ENCODE measurements at places on chromosomes 4 and X. TPM values are rescaled to one million over a fixed set of nuclear protein-coding genes. Genes with fewer than 3 reads are reported as not detected.

DNA sequence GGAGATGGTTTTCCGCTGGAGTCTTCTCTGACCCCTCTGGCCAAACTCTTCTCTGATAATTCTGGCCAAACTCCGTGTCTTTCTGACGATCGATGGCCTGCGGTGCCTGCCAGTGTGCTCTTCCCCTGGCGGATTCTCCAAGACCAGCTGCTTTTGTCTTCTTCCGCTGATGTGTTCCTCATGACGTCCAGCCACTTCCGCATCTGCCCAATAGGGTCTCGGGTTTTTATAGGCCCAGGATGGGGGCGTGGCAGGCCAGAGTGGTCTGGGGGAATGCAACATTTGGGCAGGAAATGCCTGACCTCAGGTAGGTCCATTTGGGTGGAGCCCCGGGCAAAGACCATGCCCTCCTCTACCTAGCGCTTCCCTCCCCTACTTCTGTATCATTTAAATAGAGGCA is 1542.1 kb downstream of the STIM2 start:
- no peaks in the 10 kb centered on the region for H3K36me3 ChIP-seq
- no peak for DNase-seq
- H3K27me3 ChIP-seq, result no peaks in the 10 kb centered on the region
- H3K27ac ChIP-seq, result no peak overlapping the region
- H3K4me3 ChIP-seq, result no peak overlapping the region

DNA sequence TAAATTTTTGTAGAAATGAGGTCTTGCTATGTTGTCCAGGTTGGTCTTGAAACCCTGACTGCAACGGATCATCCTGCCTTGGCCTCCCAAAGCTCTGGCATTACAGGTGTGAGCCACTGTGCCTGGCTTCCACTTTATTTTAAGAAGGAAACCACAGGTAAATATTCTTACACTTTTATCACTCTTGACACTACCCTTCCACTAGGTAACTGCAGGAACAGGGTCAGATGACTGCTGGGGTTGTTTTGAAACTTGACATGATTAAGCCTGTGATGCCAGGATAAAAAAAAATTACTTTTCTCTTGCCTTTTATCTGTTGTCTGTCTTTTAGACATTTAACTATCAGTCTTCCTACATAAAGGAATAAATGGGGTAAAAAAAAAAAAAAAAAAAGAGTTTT is 43.5 kb downstream of the COQ2 start:
- peaks cover 15% of the 10 kb centered on the region for H3K27me3 ChIP-seq
- H3K4me3 ChIP-seq, result no peak overlapping the region
- DNase-seq, result no peak
- no peak overlapping the region for H3K27ac ChIP-seq
- no peaks in the 10 kb centered on the region for H3K36me3 ChIP-seq
- H3K4me1 ChIP-seq, result peaks cover 8% of the 10 kb centered on the region

DNA sequence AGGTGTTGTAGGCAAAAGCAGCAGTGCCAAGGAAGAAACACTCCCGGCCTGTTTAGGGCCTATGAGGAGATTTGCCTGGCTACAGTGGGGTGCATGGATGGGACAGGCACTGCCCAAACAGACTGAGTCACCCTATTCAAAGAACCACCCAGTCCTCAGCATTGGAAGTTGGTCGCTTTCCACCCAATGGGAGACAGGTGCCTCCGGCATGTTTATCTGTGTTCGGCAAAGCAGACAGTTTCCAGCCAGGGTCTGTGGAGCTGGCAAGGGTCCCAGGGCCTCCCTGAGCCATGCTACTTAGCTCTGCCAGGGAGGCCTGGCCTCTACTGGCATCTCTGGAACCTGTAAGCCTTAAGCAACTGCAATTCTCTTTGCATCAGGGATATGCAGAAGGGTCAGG is 165.1 kb upstream of the ATP6AP2 start:
- H3K27me3 ChIP-seq, result no peaks in the 10 kb centered on the region
- no peak for DNase-seq
- peaks cover 6% of the 10 kb centered on the region for H3K4me1 ChIP-seq
- no peak overlapping the region for H3K27ac ChIP-seq

- no peak for DNase-seq
- no peaks in the 10 kb centered on the region for H3K36me3 ChIP-seq
- no peak overlapping the region for H3K27ac ChIP-seq
- H3K4me1 ChIP-seq, result no peaks in the 10 kb centered on the region
- H3K27me3 ChIP-seq, result no peaks in the 10 kb centered on the region
These were observed 39.8 kb downstream of the GRIA3 start for GRCh38 chrX:123223859-123224258.

GRCh38 chr4:78079726-78080430 is 22.8 kb downstream of the FRAS1 start:
- no peaks in the 10 kb centered on the region for H3K36me3 ChIP-seq
- H3K4me1 ChIP-seq, result no peaks in the 10 kb centered on the region
- H3K27me3 ChIP-seq, result peaks cover 6% of the 10 kb centered on the region
- H3K4me3 ChIP-seq, result no peak overlapping the region
- no peak overlapping the region for H3K27ac ChIP-seq

GRCh38 chrX:107823456-107823855 is 2.2 kb upstream of the MID2 start:
- DNase-seq, result no peak
- peaks cover 9% of the 10 kb centered on the region for H3K4me1 ChIP-seq
- no peaks in the 10 kb centered on the region for H3K36me3 ChIP-seq
- peaks cover 4% of the 10 kb centered on the region for H3K27me3 ChIP-seq

DNA sequence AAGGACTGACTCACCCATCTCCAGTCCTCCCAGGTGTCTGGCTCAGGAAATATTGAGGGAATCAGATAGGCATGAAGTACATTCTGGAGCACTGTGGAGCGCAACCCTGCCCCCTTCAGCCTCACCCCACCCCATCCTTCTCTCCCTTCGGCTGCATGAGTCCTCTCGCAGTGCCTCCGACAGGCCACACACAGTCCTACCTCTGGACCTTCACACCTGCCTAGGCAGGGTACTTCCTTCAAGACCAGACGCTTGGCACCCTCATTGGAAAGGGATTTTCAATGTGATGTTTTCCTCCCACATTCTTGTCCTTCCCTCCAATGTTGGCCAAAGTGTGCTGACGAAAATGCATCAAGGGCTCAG is 26.8 kb upstream of the PPP2R2C start:
- H3K36me3 ChIP-seq, result no peaks in the 10 kb centered on the region
- no peaks in the 10 kb centered on the region for H3K4me1 ChIP-seq
- H3K27me3 ChIP-seq, result no peaks in the 10 kb centered on the region
- H3K27ac ChIP-seq, result no peak overlapping the region

DNA sequence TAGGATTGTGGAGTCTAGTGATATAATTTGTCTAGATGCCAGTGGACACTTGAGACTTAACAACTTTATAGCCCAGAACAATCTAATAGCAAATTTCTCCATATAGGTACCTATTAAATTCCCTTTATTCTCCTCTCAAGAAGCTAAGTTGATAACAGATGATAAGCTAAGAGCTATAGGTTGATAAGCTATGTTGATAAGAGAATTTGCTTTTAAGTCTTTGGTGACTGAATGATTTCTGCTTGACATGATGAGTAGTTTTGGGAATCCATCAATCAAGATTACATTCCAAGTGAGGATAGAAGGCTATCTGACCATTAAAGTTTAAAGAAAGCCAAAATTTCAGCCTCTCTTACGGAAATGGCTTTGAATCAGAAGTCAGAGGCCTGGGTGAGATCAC is 131.6 kb downstream of the EMCN start:
- no peak overlapping the region for H3K27ac ChIP-seq
- no peaks in the 10 kb centered on the region for H3K27me3 ChIP-seq
- DNase-seq, result no peak
- H3K4me3 ChIP-seq, result no peak overlapping the region
- no peaks in the 10 kb centered on the region for H3K36me3 ChIP-seq

- no peaks in the 10 kb centered on the region for H3K4me1 ChIP-seq
- H3K4me3 ChIP-seq, result no peak overlapping the region
- no peaks in the 10 kb centered on the region for H3K36me3 ChIP-seq
- no peak overlapping the region for H3K27ac ChIP-seq
These were observed 121.1 kb upstream of the SORBS2 start for GRCh38 chr4:185933078-185933581.

DNA sequence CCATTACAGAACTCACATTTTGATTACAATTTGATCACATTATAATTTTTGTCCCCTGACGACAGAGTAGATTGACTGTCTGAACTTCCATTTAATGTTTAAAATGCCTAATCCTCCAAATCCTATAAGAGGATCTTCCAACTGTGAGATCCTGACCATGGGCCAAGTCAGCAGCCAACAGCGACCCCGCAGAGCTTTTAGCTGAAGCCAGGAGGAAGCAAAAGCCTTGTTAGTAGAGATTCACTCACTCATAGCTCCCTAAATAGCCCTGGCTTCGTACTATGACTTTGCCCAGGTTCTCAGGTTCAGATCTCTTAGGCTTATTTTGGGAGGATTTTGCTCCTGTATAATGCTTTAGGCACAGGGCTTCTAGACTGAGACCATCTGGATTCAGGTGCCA is 413.1 kb downstream of the NKX6-1 start:
- no peak overlapping the region for H3K27ac ChIP-seq
- H3K27me3 ChIP-seq, result no peaks in the 10 kb centered on the region
- no peak overlapping the region for H3K4me3 ChIP-seq

- H3K4me3 ChIP-seq, result no peak overlapping the region
- DNase-seq, result no peak
- H3K4me1 ChIP-seq, result no peaks in the 10 kb centered on the region
- no peak overlapping the region for H3K27ac ChIP-seq
- no peaks in the 10 kb centered on the region for H3K36me3 ChIP-seq
These were observed 243.2 kb upstream of the NOCT start for GRCh38 chr4:138772366-138772765.

The TMEM255A gene
- not detected for total RNA-seq

DNA sequence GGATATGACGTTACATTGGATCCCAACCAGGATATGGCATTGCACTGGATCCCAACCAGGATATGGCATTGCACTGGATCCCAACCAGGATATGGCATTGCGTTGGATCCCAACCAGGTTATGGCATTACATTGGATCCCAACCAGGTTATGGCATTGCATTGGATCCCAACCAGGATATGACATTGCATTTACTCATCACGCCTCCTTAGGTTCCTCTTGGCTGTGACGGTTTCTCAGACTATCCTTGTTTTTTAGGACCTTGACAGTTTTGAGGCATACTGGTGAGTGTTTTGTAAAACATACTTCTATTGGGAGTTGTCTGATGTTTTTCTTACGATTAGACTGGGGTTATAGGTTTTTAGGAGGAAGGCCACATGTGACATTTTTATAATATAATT is 5.4 kb upstream of the ACSL1 start:
- H3K4me3 ChIP-seq, result no peak overlapping the region
- peaks cover 8% of the 10 kb centered on the region for H3K4me1 ChIP-seq
- no peak overlapping the region for H3K27ac ChIP-seq

- H3K4me3 ChIP-seq, result no peak overlapping the region
- H3K27ac ChIP-seq, result no peak overlapping the region
- H3K27me3 ChIP-seq, result no peaks in the 10 kb centered on the region
- no peaks in the 10 kb centered on the region for H3K36me3 ChIP-seq
- no peaks in the 10 kb centered on the region for H3K4me1 ChIP-seq
These were observed 103.5 kb downstream of the RPA4 start for GRCh38 chrX:96987228-96987627.

DNA sequence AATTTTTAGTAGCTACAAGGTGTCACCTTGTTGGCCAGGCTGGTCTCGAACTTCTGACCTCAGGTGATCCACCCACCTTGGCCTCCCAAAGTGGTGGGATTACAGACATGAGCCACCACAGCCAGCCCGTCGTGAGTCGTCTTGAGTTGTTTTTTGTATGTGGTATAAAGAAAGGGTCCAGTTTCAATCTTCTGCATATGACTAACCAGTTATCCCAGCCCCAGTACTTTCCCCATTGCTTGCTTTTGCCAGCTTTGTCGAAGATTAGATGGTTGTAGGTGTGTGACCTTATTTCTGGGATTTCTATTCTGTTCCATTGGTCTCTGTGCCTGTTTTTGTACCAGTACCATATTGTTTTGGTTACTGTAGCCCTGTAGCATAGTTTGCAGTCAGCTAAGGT is 105.9 kb downstream of the OR13H1 start:
- no peaks in the 10 kb centered on the region for H3K36me3 ChIP-seq
- H3K4me1 ChIP-seq, result no peaks in the 10 kb centered on the region
- H3K4me3 ChIP-seq, result no peak overlapping the region
- H3K27ac ChIP-seq, result no peak overlapping the region

GRCh38 chrX:12411831-12412230 is 273.6 kb downstream of the FRMPD4 start:
- H3K4me3 ChIP-seq, result no peak overlapping the region
- no peaks in the 10 kb centered on the region for H3K27me3 ChIP-seq
- no peak for DNase-seq
- H3K36me3 ChIP-seq, result no peaks in the 10 kb centered on the region
- no peak overlapping the region for H3K27ac ChIP-seq

DNA sequence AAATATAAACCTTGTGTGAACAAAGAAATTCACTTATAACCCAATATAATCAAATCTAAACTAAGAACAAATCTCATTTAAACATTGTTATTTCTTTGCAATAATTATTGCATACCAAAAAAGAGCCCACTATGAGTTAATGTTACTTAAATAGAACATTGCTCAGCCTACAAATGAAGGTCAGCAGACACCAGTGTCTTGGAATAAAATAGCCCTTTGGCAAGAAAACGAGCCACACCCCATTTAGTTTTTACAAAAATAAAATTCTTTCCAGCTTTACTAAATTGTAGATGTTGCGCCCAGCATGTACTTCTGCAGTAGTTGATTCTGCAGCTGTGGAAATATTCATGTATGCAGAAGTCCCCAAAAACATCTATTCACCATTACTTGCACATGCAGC is 12.2 kb downstream of the PLS3 start:
- no peak overlapping the region for H3K27ac ChIP-seq
- H3K27me3 ChIP-seq, result no peaks in the 10 kb centered on the region
- DNase-seq, result no peak
- no peaks in the 10 kb centered on the region for H3K4me1 ChIP-seq
- no peak overlapping the region for H3K4me3 ChIP-seq
- no peaks in the 10 kb centered on the region for H3K36me3 ChIP-seq

The TMEM271 gene
- total RNA-seq, result not detected

DNA sequence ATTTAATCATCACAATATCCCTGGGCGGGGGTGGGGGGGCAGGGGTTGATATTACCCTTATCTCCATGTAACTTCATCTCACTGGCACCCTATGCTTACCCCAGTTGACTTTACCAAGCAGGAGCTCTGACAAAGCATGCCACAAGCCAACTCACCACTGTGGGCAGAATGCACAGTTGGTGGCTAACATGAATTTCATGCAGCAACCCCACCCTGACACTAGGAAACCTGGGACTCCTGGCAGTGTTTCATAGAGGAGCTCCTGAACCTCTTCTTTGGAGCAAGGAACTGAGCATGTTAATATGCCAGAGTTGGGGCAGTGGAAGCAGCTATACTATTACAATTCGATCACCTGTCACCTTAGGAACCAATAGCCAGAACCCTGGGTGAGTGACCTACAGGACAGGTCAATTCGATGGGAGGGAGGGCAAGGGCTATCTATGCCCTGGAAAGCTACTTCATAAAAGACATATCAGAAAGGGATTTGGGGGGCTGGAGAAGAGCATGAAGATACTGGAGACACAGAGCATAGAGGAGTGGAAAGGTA is 97.2 kb upstream of the ACSL4 start:
- H3K4me3 ChIP-seq, result no peak overlapping the region
- H3K4me1 ChIP-seq, result no peaks in the 10 kb centered on the region
- H3K27me3 ChIP-seq, result no peaks in the 10 kb centered on the region
- no peaks in the 10 kb centered on the region for H3K36me3 ChIP-seq
- no peak overlapping the region for H3K27ac ChIP-seq
- DNase-seq, result no peak
